ENCODE measurements at places on chromosomes 3 and 15. TPM values are rescaled to one million over a fixed set of nuclear protein-coding genes. Genes with fewer than 3 reads are reported as not detected.

The ADAMTS9 gene
- 45.8 TPM for total RNA-seq

The CACNA1D gene
- 0.45 TPM for total RNA-seq

The CLDN11 gene
- total RNA-seq = 1.5 TPM

The PRR23C gene
- not detected for total RNA-seq

The EHHADH gene
- 14.3 TPM for total RNA-seq

The CSPG4 gene
- 13.9 TPM for total RNA-seq

The BSN gene
- 0.75 TPM for total RNA-seq

The CNTN3 gene
- 0.88 TPM for total RNA-seq

Data from heart left ventricle (tissue), 16 donors.